Fibroblast of lung (primary cell): ENCODE measurements at places on chromosomes 12 and 14. TPM values are rescaled to one million over a fixed set of nuclear protein-coding genes. Genes with fewer than 3 reads are reported as not detected.

Gene NTF3
- total RNA-seq: 1.5 and 5.9 TPM in 2 replicates

GRCh38 chr12:45191239-45191638 is 24.7 kb upstream of the ANO6 start:
- DNase-seq: peak; percentile 52

DNA sequence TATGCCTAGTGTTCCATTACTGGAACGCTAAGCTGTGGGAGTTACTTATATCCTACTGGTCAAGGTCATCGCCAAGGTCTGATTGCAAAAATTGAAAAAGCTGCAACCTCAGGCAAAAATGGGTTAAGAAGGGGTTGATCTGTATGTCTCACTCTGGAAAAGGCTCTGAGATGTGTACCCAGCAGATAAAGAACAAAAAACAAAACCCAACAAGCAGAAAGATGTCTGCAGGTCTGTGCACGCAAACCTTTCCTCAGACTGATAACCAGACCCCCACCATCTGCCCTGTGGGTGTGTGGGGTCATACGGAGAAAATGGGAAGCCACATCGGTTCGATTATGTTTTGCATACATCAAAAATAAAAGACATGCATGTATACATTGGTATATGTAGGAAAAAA is 56.4 kb downstream of the TESC start:
- no peak for DNase-seq

DNA sequence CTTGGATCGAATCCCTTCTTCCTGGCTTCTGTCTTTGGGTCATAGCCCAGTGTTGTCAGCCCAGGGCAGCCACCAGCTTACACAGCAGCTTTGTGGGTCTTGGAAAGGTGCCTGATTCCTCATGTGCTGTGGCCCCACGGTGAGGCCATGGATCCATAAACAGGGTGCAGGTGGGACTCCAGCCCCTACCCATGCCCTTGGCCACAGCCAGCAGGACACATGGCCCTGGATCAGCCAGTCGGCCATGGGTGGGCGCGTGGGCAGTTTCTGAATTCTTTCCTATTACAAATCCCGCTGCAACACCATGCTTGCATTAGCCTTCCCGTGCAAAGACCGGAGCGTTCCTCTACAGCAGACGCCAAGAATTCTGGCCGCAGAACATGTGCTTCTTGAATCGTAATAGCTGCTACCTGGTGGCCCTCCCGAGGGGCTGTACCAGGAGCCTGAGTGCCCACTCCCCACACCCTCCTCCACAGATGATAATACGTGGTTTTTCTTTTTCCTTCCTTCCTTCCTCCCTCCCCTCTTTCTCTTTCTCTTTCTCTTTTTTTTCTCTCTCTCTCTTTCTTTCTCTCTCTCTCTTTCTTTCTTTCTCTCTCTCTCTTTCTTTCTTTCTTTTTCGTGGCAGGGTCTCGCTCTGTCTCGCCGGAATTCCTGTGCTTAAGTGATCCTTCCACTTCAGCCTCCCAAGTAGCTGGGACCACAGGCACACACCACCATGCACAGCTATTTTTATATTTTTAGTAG is 2.9 kb upstream of the MMP17 start:
- peak; percentile 72 for DNase-seq

GRCh38 chr12:51766067-51766676 is 82.3 kb downstream of the FIGNL2 start:
- no peak for DNase-seq

GRCh38 chr14:57080691-57081090 is 188.0 kb downstream of the EXOC5 start:
- DNase-seq: no peak

Gene PSMC6
- 80.9 and 85.0 TPM in 2 replicates for total RNA-seq

GRCh38 chr14:89243286-89243685 is 173.7 kb downstream of the FOXN3 start:
- DNase-seq: no peak

Gene CLMN
- total RNA-seq: 0.83 and 1.0 TPM in 2 replicates

- no peak for DNase-seq
Observed at GRCh38 chr14:58414845-58415244, 12.5 kb downstream of the TIMM9 start.

DNA sequence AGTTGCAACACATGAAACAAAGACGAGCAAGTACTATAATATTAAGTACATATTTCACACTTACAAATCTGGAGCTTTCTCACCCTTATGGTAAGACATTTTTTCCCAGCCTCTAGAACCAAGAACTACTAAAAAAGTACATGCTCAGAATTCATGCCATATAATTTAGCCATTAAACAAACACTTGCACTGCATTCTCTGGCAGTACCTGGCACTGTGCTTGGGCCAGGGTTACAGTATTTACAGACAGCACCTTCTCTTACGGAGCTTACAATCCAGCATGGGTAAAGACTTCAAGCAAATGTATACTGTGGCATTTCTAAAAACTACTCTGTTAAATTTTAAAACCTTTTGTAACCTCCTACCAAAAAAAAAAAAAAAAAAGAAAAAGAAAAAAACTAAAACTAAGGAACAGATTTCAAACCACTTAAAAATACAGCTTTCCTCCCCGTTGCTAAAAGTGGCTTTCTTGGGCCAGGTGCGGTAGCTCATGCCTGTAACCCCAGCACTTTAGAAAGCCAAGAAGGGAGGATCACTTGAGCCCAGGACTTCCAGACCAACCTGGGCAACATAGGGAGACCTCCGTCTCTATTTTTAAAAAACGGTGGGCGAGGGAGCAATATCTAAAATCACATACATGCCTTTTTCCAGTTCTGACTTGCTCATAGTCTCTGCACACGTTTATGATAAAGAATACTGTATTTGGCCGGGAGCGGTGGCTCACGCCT is 956 bp downstream of the GNPTAB start:
- no peak for DNase-seq

GRCh38 chr12:88420457-88420856 is 159.8 kb downstream of the KITLG start:
- peak; percentile 92 for DNase-seq

Gene ZCCHC8
- 20.5 and 23.8 TPM in 2 replicates for total RNA-seq

- no peak for DNase-seq
Observed at GRCh38 chr12:127214186-127214585, 1052.8 kb upstream of the TMEM132C start.

- no peak for DNase-seq
Observed at GRCh38 chr12:7155471-7156034, 25.4 kb downstream of the CLSTN3 start.

DNA sequence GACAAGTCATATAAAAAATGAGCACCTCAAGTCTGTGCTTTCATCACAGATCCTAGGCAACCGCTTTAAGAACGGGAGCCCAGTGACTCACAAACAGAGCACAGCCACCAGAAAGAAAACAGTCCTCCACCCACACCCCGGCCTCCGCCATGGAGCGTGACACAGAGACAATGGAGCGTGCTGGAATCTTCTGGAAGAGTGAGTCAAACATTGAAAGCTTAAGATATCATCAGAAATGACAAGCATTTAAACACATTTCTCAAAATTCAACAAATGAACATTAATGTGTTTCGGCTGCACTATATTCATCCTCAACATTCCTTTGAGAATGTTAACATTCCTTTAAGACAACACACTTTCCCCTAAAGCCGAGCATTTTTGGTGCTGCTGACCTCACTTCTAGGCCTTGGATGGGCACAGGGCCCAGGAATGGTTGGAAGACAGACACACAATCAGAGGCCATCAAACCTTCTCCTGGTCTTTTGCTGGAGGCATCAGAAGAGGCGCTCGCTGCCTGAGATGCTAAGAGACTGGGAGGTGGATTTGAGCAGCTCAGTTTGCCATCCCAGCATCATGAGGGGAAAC is 23.6 kb upstream of the TMEM132D start:
- no peak for DNase-seq

DNA sequence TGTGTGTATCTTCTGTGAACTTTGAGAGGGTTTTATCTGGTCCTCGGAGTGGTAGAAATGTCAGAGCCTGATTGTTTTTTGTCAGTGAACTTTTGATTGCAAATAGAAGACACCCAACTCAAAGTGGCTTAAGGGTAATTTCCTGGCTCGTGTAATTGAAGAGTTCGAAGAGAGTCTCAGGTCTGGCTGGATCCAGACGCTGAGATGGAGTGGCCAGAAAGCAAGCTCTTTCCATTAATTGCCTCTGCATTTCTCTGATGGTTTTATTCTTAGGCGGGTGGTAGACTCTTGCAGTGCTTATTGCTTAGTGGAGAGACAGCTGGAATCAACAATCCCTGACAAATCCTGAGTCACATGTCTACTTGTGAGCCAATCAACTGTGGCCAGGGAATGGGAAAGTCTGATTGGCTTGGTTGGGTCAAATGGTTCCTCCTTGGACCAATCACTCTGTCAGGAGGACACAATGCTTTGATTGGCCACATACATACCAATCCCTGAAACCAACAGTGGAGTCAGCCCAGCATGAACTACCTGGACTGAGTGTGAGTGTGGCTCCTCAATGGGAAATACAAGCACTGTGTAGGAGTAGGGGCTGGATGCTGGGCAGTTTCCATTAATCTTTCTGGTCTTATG is 330.5 kb downstream of the AACS start:
- DNase-seq: no peak
